ENCODE measurements at places on chromosomes 12 and 14. TPM values are rescaled to one million over a fixed set of nuclear protein-coding genes. Genes with fewer than 3 reads are reported as not detected.

MYRFL gene
- total RNA-seq: 0.08 TPM

KRT82 gene
- not detected for total RNA-seq

TESPA1 gene
- total RNA-seq: not detected

ACRBP gene
- total RNA-seq: 0.28 TPM

- peak; percentile 67 for DNase-seq
- peak overlapping the region; percentile 53 for H3K27ac ChIP-seq
- peaks cover 12% of the 10 kb centered on the region for H3K4me1 ChIP-seq
- H3K4me3 ChIP-seq: no peak overlapping the region
These were observed 12.8 kb downstream of the CFAP73 start for GRCh38 chr12:113162102-113163029.

- peaks cover 5% of the 10 kb centered on the region for H3K27me3 ChIP-seq
- no peak for DNase-seq
- H3K27ac ChIP-seq: no peak overlapping the region
- peaks cover 5% of the 10 kb centered on the region for H3K4me1 ChIP-seq
- no peak overlapping the region for H3K4me3 ChIP-seq
These were observed 104.7 kb downstream of the PRMT8 start for GRCh38 chr12:3595721-3596120.

GRCh38 chr12:116157845-116158267 is 119.6 kb downstream of the MED13L start:
- H3K27me3 ChIP-seq: no peaks in the 10 kb centered on the region
- H3K36me3 ChIP-seq: no peaks in the 10 kb centered on the region
- DNase-seq: no peak
- peaks cover 21% of the 10 kb centered on the region for H3K4me1 ChIP-seq
- no peak overlapping the region for H3K27ac ChIP-seq

GRCh38 chr14:28398506-28398905 is 368.1 kb upstream of the FOXG1 start:
- DNase-seq: no peak
- H3K36me3 ChIP-seq: no peaks in the 10 kb centered on the region
- H3K27me3 ChIP-seq: no peaks in the 10 kb centered on the region
- H3K4me3 ChIP-seq: no peak overlapping the region
- no peak overlapping the region for H3K27ac ChIP-seq

DNA sequence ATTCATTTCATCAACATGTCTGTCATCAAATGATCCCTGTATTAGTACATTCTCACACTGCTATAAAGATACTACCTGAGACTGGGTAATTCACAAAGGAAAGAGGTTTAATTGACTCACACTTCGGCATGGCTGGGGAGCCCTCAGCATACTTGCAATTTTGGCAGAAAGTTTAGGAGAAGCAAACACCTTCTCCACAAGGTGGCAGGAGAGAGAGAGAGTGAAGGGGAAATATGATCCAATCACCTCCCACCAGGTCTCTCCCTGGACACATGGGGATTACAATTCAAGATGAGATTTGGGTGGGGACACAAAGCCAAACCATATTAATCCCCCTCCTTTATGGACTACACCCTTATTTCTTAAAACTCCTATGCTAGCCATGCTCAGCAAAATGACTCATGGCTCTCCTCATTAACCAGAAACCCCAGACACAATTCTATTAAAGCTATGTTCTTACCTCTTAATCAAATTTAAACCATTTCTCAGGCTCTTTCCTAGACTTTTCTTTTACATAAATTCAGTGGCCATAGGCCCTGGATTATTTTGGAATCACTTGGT is 932.3 kb downstream of the FLRT2 start:
- no peaks in the 10 kb centered on the region for H3K4me1 ChIP-seq
- H3K36me3 ChIP-seq: no peaks in the 10 kb centered on the region
- peak; percentile 60 for DNase-seq
- no peak overlapping the region for H3K4me3 ChIP-seq

- peak; percentile 35 for DNase-seq
- H3K36me3 ChIP-seq: peaks cover 63% of the 10 kb centered on the region
- no peaks in the 10 kb centered on the region for H3K4me1 ChIP-seq
- no peak overlapping the region for H3K4me3 ChIP-seq
- H3K27ac ChIP-seq: no peak overlapping the region
These were observed 85.0 kb downstream of the SYNE3 start for GRCh38 chr14:95431199-95432143.

DNA sequence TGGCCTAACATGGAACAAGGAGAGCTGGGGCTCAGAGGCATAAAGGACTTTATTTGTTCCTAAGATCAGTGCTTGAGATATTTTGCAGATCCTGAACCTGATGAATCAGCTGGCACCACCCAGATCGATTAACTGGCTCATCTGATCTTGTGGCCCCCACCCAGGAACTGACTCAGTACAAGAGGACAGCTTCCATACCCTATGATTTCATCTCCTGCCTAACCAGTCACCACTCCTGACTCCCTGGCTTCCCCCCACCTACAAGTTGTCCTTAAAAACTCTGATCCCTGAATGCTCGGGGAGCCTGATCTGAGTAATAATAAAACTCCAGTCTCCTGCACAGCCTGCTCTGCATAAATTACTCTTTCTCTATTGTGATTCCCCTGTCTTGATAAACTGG is 5.1 kb downstream of the C12orf56 start:
- H3K27ac ChIP-seq: no peak overlapping the region
- H3K4me1 ChIP-seq: no peaks in the 10 kb centered on the region
- DNase-seq: no peak
- no peaks in the 10 kb centered on the region for H3K27me3 ChIP-seq
- no peak overlapping the region for H3K4me3 ChIP-seq

DNA sequence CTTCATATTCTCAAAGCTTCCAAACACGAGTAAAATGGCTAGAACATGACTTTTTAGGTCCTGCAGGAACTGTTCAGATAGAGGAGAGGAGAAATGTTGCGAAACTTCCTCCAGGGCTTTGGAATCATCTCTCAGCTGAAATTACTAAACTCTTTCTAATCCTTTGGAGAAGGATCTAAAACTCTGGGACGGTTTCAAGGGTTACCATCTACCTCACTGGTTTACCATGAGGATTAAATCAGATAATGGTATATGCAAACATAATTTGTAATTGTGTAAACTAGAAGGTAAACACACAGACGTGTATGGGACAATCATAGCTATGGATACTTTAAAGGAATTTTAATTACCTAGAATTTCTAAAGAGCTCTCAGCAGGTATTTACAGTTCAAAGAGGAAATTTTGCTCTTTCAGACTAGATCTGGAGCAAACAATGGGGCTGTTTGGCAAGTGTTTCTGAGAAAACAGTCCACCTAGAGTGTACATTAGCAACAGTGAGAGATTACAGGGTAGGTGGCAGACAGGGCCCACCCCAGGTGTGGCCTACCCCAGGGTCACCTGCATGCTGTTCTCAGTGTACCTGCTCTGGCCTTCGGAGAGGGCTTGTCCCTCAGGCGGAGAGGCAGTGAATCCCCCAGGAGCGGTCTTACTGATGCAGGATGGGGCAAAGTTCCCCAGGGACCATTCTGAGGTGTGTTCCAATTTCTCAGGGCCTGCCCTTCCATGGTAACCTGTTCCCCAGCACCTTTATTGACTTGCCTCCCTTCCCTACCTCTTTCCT is 124.7 kb upstream of the MAX start:
- no peaks in the 10 kb centered on the region for H3K27me3 ChIP-seq
- H3K36me3 ChIP-seq: no peaks in the 10 kb centered on the region
- no peaks in the 10 kb centered on the region for H3K4me1 ChIP-seq
- no peak for DNase-seq
- H3K4me3 ChIP-seq: no peak overlapping the region

DNA sequence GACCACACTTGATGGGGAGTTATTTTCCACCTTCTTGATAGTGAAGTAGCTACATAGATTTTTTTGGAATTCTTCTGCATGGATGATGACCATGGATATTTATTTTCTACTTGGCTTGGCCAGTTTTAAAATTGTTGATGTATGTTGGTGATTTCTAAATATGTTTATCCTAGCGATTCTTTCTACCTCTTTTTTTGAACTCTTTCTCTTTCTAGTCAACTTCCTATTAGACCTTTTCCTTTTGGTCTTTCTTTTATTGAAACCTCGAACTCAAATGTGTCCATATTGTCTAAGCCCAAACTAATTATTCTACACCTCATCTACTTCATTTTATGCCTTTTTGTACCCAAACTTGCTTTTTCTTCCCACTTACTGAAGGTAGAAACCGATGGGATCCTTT is 37.0 kb downstream of the CCDC91 start:
- no peak overlapping the region for H3K27ac ChIP-seq
- H3K36me3 ChIP-seq: no peaks in the 10 kb centered on the region
- no peak for DNase-seq

GRCh38 chr14:55911776-55912175 is 206.4 kb upstream of the PELI2 start:
- DNase-seq: no peak
- no peak overlapping the region for H3K4me3 ChIP-seq
- no peaks in the 10 kb centered on the region for H3K27me3 ChIP-seq
- peaks cover 10% of the 10 kb centered on the region for H3K4me1 ChIP-seq

- no peaks in the 10 kb centered on the region for H3K27me3 ChIP-seq
- no peaks in the 10 kb centered on the region for H3K36me3 ChIP-seq
- no peak for DNase-seq
These were observed at the start of gene CCDC63 for GRCh38 chr12:110846615-110847566. CCDC63 (plus strand) TSS chr12:110846987; CDS start chr12:110852955, 5,968 bp downstream.

DNA sequence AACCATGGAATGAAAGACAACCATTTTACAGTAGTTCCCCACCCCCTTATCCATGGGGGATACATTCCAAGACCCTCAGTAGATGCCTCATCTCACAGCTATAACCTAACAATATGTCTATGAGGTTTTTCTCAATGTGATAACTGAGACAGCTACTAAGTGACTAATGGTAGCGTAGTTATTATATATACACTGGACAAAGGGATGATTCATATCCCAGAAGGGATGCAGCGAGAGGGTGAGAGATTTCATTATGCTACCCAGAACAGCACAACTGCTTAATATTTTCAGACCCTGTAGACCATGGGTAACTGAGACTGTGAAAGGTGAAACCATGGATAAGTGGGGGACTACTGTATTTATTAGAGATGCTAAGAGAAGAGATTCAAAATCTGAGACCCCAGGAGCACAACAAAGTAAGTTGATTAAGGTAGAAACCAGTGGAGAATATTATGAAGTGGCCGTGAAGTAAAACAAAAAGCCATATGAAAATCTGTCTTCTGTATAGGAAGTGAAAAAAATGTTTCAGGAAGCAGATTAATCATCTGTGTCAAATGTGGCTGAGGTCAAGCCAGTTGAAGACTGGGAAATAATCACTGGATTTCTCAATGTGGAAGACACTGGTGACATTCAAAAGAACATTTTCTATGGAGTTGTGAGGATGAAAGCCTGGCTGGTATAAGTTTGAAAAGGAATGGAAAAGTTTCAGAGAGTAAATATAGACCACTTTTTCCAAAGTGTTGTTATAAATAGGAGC is 77.2 kb downstream of the RPL10L start:
- H3K4me3 ChIP-seq: no peak overlapping the region
- H3K27me3 ChIP-seq: no peaks in the 10 kb centered on the region
- no peaks in the 10 kb centered on the region for H3K36me3 ChIP-seq
- H3K27ac ChIP-seq: peak overlapping the region; percentile 35
- peak; percentile 60 for DNase-seq
- H3K4me1 ChIP-seq: peaks cover 32% of the 10 kb centered on the region

DNA sequence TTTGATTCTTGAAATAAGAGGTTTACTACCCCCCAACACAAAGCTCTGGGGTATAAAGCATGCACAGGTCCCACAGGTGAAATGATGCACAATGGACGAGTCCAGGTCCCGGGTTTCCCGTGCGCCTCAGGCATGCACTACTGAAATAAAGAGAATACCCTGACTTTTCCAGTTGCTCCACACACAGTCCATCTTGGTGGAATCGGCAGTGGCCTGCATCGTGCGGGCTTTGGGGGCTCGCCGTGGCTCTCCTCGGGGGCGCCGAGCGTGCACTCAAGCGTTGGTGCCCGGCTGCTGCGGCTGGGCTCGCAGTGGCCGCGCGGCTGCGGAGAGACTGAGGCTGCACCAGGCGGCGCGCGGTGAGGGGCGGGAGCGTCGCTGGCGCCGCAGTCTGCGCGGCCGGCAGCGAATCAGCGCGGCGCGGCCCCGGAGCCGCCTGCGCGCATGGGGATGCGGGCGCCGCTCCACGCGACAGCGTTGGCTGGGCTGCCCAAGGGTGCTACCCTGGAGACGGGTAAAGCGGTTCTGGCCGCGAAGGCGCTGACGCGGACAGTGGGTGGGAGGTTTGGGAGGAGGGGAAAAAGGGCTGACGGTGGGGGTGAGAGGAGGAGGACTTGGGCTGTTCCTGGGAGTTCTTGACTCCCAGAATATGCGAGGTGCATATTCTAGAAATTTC is 53.8 kb upstream of the CCDC175 start:
- no peaks in the 10 kb centered on the region for H3K36me3 ChIP-seq
- no peak overlapping the region for H3K4me3 ChIP-seq
- no peaks in the 10 kb centered on the region for H3K27me3 ChIP-seq
- no peaks in the 10 kb centered on the region for H3K4me1 ChIP-seq
- H3K27ac ChIP-seq: no peak overlapping the region

GRCh38 chr12:32134101-32134888 is 27.6 kb downstream of the BICD1 start:
- no peak overlapping the region for H3K4me3 ChIP-seq
- no peaks in the 10 kb centered on the region for H3K36me3 ChIP-seq
- H3K27me3 ChIP-seq: no peaks in the 10 kb centered on the region
- no peak overlapping the region for H3K27ac ChIP-seq
- no peaks in the 10 kb centered on the region for H3K4me1 ChIP-seq

GRCh38 chr12:77294016-77294415 is 228.6 kb upstream of the E2F7 start:
- H3K27ac ChIP-seq: no peak overlapping the region
- no peak for DNase-seq
- no peaks in the 10 kb centered on the region for H3K4me1 ChIP-seq
- no peak overlapping the region for H3K4me3 ChIP-seq

GRCh38 chr12:115251727-115252126 is 567.8 kb upstream of the TBX3 start:
- no peaks in the 10 kb centered on the region for H3K27me3 ChIP-seq
- DNase-seq: peak; percentile 2
- H3K4me1 ChIP-seq: no peaks in the 10 kb centered on the region
- H3K4me3 ChIP-seq: no peak overlapping the region
- H3K27ac ChIP-seq: no peak overlapping the region
- H3K36me3 ChIP-seq: no peaks in the 10 kb centered on the region

DNA sequence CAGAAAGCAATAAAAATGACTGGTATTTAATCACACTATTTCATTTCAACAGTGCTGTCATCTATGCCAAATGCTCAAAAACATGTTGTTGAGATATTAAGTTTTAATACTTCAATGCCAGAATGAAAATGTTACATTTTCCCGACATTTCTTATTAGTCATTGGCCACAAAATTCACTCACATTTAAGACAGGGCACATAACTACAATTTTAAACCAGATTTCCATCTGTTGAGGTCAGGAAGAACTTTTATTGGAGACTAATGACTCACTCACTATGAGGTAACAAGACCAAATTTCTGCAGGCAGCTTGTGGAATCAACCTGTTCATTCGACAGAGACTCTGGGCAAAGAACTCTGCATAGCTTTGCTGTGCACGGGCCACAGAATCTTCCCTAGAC is 36.8 kb downstream of the PPTC7 start:
- peaks cover 8% of the 10 kb centered on the region for H3K4me1 ChIP-seq
- no peaks in the 10 kb centered on the region for H3K27me3 ChIP-seq
- H3K36me3 ChIP-seq: peaks cover 4% of the 10 kb centered on the region
- H3K4me3 ChIP-seq: no peak overlapping the region

Data from SJCRH30 (cell line).